ENCODE measurements at places on chromosomes 7 and 10.
A peak's percentile ranks its signal among the peaks of the same experiment; 100 is the strongest.

DNA sequence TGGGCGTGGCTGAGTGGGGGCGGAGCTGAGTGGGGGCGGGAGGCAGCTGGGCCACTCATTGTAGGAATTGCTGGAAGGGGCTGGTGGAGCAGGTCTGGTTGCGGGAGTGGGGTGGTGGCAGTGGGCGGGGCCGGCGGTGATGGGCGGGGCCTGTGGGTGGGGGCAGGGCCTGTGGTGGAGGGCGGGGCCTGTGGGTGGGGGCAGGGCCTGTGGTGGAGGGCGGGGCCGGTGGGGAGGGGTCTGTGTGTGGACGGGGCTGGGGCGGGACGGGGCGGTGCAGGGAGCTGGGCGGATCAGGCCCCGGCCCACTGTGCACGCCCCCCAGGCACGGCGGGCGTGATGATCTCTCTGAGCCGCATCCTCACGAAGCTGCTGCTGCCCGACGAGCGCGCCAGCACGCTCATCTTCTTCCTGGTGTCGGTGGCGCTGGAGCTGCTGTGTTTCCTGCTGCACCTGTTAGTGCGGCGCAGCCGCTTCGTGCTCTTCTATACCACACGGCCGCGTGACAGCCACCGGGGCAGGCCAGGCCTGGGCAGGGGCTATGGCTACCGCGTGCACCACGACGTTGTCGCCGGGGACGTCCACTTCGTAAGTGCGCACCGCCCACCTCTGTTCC is 14.0 kb downstream of the SLC29A4 start:
- DNase-seq = peak; percentile 54

DNA sequence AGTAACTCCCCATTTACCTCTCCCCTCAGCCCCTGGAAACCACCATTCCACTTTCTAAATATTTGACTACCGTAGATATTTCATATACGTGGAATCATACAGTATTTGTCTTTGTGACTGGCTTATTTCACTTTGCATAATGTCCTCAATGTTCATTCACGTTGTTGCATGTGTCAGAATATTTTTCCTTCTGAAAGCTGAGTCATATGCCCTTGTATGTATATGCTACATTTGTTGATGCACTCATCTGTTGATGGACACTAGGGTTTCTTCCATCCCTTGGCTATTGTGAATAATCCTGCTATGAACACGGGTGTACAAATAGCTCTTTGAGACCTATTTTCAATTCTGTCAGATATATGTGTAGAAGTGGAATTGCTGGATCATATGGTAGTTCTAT is 25.8 kb upstream of the TSPAN13 start:
- no peak for DNase-seq

- DNase-seq = no peak
Observed at GRCh38 chr10:47438857-47439474, 44.9 kb downstream of the ANXA8 start.

- DNase-seq = no peak
Observed at GRCh38 chr10:67127441-67127840, 201.6 kb downstream of the LRRTM3 start.

GRCh38 chr7:150942001-150942590 is 36.0 kb downstream of the KCNH2 start:
- no peak for DNase-seq

- no peak for DNase-seq
Observed at GRCh38 chr7:111239437-111239836, 148.5 kb downstream of the LRRN3 start.

DNA sequence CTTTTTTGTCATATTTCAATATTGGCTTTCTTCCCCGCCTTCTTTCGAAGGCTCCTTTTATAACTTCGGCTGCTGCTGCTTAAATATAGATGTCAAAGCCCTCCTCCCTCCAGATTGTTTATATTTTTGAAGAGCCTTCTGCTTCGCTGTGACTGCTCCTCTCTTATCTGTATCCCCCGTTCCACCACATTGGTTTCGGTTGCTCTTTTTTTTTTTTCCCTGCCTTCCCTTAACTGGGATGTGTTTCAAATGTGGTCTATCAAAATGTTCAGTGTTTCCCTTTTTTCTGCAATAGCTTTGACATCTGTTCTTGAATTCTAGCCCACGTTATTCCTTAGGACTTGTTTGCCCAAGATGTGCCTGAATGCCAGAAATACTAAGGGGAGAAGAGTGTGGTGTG is 96.4 kb downstream of the CUX1 start:
- no peak for DNase-seq

- no peak for DNase-seq
Observed at GRCh38 chr7:133331861-133332260, 79.0 kb downstream of the EXOC4 start.

- peak; percentile 35 for DNase-seq
Observed at GRCh38 chr10:14325325-14325955, 5.3 kb downstream of the FRMD4A start.

- DNase-seq = no peak
Observed at GRCh38 chr7:19116121-19117090, 1.0 kb downstream of the TWIST1 start.

DNA sequence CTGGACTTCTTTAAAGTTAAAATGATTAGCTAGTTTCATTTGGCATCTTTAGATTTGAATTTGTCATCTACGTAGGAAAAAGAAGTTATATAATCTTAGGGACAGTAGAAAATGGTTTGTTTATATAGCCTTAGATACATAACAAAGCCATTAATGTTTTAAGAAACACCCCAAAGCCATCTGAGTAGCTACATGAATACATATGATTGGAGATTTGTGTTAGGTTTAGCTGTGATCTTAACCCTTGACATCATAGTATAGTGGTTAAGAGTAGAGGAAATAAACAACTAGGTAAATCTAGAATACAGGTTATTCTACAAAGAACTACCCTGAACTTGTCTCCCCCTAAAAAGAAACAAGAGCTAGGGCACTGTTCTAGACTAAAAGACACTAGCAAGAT is 18.1 kb downstream of the SAMD8 start:
- DNase-seq = no peak

DNA sequence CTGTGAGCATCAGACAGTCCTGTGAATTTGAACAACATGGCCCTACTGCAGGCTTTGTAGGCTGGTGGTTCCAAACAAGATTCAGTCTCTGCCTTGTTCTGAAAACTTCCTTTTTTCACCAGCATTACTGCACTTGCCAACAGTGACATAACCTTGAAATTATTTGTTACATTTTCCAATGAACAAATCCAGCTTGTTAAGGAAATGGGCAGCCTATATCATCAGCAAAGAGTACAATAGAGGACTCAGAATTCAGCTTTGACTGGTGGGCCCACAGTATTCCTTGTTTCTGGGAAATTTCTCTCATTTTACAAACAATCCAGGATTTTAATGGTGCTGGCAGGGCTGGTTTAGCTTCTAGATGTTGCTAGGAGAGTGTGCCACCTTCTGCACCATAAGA is 703.7 kb upstream of the FZD8 start:
- no peak for DNase-seq

DNA sequence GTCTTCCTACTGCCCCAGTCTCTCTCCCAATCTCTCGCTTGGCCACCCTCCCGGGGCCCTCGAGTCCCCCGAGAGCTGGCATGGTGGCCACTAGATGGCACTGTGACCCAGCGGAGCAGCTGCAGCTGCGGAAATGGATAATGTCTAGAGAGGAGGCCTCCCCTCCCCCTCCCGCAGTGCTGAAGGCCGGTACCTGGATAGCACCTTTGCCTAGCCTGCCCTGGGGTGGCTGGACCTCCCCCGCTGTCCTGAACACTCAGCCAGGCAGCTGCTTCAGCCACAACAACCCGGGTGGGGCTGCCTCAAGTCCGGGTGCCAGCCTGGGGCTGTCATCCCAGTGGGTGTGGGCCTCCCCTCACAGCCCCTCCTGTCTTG is 65.2 kb downstream of the GOLGA7B start:
- DNase-seq = peak; percentile 67

DNA sequence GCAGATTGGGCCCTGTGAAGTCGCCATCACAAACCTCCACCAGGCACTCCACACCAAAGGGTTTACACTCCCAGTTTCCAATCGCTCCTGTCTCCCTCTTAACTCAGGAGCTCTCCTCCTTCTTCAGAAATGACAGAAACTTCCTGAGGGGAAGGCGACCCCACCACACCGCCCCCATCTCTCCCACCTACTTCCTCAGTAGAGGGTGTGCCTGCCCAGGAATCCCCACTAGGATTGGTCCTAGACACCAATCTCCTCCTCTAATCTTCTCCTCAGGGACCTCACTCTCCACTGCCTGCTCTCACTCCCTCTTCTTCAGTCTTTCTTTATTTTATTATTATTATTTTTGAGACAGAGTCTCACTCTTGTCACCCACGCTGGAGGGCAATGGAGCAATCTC is 5.9 kb upstream of the INSIG1 start:
- DNase-seq = no peak

DNA sequence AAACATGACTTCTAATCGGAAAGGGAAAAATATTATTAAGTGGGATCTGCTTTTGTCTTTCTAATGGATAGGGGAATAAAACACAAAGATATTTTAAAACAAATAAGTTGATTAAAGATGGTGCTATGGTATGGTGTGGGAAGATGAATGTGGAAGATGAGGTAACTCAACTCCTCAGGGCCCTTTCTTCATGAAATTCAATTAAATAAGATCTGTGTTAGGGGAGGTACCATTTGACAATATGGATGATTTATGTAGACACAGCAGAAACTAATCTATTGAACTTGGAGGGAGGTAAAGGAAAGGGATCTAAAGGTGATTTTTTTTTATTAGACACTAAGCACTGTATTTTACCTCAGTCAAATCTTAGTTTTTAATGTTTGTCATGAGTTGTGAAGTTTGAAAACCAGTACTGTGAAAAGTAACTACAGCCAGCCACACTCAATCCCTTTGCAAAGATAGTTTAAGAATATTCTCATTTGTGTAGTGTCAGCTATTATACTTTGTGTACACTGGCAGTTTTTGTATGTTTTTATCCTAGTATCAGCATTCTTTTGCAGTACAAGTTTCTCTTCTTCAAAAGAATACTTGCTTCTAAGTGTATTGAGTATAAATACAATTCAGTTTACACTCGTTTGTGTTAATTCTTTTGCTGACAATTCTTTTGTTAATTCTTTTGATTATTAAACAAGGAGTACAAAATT is 151.3 kb downstream of the PHF14 start:
- no peak for DNase-seq

GRCh38 chr10:49653273-49653929 is 26.1 kb upstream of the C10orf53 start:
- no peak for DNase-seq

DNA sequence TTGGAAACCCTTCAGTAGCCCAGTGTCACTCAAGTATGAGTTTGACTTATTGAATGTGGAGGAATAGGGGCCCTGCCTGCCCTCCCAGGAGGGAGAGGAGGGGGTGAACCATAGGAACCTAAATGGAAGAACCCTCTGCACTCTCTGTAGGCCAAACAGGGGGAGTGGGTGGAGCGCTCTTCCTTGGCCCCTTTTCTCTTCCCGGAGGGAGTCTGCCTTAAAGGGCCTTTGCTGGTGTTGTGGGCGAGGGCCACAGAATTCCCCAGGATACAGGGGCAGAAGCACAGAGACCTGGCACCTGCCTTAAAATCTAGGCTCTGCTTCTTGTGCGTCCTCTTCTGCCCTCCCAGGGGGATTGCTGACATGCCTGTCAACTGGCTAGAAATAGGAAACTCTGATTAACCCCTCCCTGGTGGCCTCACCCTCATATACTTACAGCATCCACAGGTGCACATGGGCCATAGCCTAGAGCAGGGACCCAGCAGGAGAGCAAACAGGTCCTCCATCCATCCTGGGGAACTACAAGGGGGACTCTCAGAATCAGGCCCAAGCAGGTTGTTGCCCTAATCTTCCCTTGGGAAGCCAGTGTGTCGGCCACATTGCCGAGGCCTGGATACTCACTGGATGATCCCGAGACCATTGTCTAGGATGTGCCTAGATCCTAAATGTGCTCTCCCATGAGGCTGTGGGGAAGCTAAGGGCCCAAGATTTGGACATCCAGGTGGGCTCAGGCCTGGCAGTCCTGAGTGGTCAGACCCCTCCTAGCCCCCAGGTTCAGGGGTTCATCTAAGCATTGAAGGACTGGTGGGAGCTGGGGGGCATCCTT is 3.4 kb downstream of the TRIM8 start:
- DNase-seq = no peak

- DNase-seq = no peak
Observed at GRCh38 chr7:144063710-144064109, 5.9 kb upstream of the OR2A25 start.

DNA sequence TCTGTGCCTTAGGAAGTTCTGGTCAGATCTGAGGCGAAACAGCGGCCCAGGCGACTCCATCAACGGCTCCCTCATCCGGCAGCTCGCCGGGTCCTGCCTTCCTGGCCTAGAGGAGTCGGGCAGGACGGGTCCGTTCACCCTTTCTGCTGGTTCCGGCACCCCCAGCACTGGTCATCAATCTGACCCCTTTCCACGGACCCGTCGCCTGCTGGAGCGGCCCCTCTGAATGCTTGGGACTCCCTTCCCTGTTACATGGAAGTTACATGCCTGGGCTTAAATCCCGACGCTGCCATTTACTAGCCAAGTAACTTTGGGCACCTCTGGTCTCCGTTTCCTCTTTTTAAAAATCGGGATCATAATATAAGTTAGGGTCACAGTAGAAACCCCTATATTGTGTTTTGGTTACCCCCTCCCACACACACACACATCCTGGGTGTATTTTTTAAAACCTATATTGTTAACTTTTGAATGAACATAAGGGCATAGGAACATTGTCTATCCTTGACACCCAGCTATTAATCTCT is 607 bp upstream of the GGCT start:
- DNase-seq = no peak

GRCh38 chr7:98990356-98990755 is 112.0 kb downstream of the TRRAP start:
- no peak for DNase-seq

DNA sequence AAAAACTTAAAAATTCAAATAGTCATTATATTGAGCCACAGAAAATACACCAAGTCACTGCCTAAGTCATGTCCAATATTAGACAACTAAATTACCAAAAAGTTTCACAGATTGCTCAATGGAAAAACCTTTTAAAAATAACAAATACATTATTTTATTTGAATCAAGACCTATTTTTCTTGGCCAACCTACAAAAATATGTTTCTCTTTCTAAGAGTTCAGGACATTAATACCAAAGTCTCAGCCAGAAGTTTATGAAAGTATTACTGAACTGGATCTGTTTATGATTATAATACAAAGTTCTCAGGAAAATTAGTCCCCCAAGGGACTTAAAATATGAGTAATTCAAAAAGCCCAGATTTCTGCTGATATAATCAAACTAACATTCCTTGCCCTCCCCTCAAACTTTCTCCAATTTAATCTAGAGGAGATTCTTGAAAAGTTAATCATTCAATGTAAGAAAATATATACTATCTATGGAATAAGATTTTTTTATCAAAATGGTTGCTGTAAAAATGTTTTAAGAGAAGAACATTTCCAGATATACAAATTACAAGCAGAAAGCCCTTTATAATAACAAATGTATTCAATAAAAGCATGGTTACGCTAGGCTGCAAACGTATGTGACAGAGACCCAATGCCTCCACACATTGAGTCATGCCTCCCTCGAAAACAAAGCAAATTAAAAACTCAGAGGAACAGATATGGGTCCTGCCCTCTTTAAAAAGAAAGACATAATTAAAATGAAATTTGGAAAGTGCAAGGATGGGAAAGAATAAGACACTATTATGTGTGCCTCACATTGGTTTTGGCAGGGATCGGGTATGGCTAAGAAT is 381.6 kb downstream of the PARD3 start:
- no peak for DNase-seq

Measured in activated T-cell treated with anti-CD3 and anti-CD28 coated beads for 4 hours (primary cell).